ENCODE measurements at places on chromosomes 16 and 17. TPM values are rescaled to one million over a fixed set of nuclear protein-coding genes. Genes with fewer than 3 reads are reported as not detected.
A peak's percentile ranks its signal among the peaks of the same experiment; 100 is the strongest.

LRRC75A gene
- total RNA-seq = 1.7 TPM

DNA sequence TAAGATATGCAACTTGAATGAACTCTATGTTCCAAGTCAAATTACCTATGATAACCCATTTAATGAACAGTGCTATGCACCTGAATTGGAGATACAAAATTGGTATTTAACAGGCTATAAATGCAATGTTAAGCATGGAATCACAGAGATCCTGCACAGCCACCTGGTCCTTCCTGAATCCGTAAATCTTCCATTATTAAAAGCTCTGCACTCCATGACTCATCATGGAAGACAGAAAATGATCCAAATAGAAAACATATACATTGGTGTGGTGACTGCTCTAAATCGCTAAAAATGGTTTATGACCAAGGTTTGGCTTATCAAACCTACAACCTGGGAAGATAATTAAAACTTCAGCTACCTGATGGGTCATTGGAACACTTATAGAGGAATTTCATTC is 45.3 kb downstream of the GLG1 start:
- no peak overlapping the region for H3K27ac ChIP-seq
- H3K4me1 ChIP-seq = peaks cover 49% of the 10 kb centered on the region
- peaks cover 27% of the 10 kb centered on the region for H3K36me3 ChIP-seq
- no peak for DNase-seq

NDEL1 gene
- 65.5 TPM for total RNA-seq

DNA sequence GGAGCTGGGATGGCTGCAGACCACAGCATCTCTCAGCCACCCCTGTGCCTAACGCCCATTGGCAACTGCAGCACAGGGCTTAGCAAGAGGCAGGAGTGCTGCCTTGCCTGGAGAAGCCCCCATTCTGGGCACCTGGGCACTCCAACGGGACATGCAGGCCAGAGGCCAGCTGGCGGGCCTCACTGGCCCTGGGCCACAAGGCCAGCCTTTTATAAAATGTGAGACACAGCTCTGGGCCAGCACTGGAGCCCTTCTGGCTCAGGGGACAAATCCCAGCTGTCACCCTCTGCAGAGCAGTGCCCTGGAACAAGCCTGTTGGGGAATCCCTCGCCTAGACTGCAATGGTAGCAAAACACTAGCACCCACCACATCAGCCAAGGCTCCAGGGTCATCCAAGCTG is 171.8 kb downstream of the WSCD1 start:
- no peaks in the 10 kb centered on the region for H3K4me1 ChIP-seq
- no peak for DNase-seq
- peaks cover 10% of the 10 kb centered on the region for H3K27me3 ChIP-seq
- H3K36me3 ChIP-seq = no peaks in the 10 kb centered on the region
- H3K27ac ChIP-seq = no peak overlapping the region

DNA sequence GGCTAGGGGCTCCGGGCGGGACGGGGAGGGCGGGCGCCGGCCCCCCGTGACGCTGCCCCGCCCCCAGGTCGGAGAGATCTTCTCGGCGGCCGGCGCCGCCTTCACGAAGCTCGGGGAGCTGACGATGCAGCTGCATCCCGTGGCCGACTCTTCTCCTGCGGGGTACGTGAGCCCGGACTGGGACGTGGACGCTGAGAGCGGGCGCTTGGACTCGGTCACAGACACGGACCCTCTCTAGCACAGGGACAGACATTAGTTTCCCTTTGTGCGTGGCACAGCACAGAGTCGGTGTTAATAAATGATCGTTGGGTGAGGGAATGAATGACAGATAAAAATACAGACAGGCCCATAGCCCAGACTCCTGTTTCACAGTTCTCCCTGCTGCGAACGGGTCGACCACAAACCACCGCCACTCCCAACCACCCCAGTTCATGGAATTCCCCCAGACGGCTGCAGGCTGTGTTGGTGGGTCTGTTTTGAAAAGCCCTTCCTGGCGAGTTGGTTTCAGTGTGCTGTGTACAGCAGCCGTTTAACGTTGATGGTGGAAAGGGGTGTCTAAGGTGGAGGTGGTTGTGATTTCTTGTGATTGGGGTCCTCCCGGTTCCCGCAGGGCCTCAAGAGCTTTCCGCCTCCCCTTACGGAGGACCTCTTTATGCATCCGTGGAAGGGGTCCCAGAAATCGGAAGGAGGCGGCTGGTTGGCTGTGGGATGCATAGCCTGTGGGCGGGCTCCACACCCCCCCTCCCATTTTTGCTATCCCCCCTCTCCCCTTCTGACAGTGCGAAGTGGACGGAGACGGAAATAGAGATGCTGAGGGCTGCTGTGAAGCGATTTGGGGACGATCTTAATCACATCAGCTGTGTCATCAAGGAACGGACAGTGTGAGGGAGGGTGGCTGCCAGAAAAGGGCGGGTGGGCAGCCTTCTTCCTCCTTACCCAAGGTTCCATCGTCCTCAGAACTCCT is 2.9 kb downstream of the RNASEK start:
- peaks cover 38% of the 10 kb centered on the region for H3K36me3 ChIP-seq
- DNase-seq = peak; percentile 73
- H3K27me3 ChIP-seq = no peaks in the 10 kb centered on the region
- peak overlapping the region; percentile 91 for H3K4me3 ChIP-seq

DNA sequence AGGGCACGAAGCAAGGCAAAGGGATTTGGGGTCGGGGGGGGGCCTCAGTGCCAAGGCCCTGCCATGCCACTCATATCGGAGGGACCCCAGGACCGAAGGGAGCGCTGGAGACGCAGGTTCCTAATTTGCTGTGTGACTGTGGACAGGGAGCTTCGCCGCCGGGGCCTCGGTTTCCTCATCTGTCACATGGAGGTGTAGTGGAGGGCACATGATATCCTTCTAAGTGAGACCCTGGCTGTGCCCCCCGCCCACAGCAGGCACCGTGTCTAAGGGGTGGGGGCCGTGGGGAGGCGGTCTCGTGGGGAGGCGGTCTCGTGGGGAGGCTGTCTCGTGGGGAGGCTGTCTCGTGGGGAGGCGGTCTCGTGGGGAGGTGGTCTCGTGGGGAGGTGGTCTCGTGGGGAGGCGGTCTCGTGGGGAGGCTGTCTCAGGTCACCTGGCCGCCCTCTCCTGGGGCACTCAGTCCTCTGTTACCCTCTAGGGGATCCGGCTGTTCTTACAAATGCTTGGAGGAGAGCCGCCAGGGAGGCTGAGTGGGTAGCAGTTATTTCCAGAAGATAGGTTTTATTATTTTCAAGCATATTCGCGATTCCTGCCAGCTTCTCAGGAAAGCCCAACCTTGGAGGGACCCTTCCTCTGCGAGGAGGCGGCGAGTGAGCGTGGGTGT is 205.0 kb downstream of the NTN1 start:
- H3K4me3 ChIP-seq = no peak overlapping the region
- no peaks in the 10 kb centered on the region for H3K36me3 ChIP-seq
- H3K27me3 ChIP-seq = no peaks in the 10 kb centered on the region
- peaks cover 3% of the 10 kb centered on the region for H3K4me1 ChIP-seq
- DNase-seq = no peak
- no peak overlapping the region for H3K27ac ChIP-seq

NPIPB12 gene
- 52.1 TPM for total RNA-seq
